ENCODE measurements at places on chromosomes 1 and 21. TPM values are rescaled to one million over a fixed set of nuclear protein-coding genes. Genes with fewer than 3 reads are reported as not detected.

DNA sequence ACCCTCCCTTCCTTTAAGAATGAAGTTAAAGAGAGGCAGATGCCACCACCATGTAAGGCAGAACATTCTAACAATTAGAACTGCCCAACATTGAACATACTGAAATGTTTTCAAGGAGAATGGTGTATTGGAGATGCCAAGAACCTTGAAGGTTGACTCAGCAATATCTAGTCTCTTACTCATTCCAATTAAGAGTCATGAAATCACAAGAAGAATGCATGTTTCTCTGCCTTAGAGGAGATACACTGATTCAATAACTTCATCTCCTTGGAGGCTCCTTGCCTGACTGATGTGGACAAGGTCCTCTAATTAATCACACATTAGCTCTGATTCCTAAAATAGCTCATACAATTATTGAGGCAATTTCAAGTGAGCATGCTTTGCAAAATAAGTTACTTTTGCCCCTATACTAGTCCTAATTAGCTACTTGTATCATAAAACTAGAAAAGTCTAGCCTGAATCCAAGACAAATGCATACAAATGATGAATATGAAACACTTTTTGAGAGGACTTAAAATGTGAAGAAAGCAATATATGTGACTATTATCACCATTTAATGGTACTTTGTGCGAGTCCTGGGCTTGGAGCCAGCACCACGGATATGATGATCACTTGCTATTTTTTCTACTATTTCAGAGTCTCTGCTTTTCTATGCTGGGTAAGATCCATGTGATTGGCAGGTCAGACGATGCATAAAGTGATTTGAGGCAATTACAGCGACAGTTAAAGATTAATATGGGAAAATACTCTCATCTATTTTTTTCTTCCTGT lies 114.5 kb downstream of the DSCAM start:
- peak; percentile 69 for DNase-seq

- no peak for DNase-seq
These were observed 232.0 kb upstream of the VAMP3 start for GRCh38 chr1:7538849-7539768.

The OR2T11 gene
- not detected for total RNA-seq

- DNase-seq = no peak
These were observed 51.1 kb downstream of the KCNJ6 start for GRCh38 chr21:37865156-37865555.

The GBP7 gene
- total RNA-seq = not detected

The AKNAD1 gene
- total RNA-seq = 0.20 TPM

DNA sequence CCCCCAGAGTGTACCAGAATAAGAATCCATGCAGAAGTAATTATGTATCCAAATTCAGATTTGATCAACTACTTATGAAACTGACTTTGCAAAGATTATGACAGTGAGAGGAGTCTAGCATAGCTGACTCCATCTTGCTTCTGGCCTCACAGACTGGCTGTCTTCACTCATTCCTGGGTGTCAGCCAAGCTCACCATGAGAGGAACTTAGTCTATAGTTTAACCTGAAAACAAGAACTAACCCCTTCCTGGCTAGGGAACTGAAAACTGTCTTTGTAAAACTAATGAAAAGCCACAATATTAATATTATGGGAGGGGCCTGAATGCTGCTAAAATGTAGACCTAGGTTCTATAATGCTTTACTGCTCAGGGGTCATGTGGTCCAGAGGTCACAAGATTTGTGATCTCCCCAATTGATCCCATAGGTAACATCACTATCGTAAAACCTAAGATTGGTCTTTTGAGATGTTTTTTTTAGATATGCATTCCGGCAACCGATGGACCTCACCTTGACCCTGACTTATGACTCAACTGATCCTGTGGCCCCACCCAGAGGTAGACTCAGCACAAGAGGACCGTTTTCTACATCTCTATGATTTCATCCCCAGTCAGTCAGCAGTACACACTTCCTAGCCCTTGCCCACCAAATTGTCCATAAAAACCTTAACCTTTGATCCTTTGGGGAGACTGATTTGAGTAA lies 55.2 kb downstream of the ATP1B1 start:
- no peak for DNase-seq

The NBPF12 gene
- total RNA-seq = 3.6 TPM

DNA sequence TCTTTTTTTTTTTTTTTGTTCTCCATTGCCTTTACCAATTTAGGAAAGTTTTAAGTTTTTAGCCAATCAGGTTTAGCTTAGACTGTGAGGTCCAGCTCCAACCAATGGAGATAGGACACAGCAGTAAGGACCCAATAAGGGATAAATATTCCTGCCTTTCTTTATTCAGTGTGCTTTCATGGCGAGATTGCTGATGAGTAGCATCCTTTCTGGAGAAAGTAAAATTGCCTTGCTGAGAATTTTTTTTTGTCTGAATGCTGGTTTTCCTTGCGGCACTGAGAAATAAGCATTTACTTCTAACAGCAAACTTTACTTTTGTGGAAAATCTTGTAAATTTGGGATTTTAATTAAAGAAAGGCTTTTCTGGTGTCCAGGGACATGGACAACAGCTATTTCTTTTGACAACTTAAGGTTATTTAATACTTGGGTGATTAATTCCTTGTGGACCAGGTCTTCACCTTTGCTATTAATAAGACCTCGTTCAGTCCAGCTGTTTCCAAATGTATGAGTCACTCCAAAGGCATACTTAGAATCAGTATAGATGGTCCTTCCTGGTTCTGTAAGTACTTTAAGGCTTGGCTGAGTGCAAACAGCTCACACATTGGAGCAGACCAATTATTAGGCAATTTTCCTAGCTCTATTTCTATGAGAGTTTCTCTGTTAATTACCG lies 54.1 kb downstream of the SERINC2 start:
- no peak for DNase-seq

DNA sequence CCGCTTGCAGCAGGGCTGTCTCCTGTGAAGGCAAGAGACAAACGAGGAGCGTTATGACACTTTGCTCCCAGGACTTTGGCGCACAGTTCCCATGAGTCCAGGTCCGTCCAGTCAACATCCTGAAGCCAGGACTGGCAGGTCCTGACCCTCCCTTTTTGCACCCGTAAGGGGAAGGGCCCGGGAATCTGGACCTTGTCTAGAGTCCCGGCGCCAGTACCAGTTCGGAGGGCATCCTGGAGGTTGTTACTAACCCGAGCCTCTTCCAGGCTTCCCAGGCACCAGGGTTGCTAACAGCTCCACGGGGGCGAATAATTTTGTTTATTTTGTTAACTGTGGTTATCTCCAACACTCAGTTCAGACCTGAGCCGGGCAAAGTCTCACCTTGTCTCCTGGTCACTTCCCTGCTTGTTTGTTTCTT lies 682 bp upstream of the RWDD3 start:
- peak; percentile 10 for DNase-seq

The SLC19A2 gene
- total RNA-seq = 3.2 TPM

DNA sequence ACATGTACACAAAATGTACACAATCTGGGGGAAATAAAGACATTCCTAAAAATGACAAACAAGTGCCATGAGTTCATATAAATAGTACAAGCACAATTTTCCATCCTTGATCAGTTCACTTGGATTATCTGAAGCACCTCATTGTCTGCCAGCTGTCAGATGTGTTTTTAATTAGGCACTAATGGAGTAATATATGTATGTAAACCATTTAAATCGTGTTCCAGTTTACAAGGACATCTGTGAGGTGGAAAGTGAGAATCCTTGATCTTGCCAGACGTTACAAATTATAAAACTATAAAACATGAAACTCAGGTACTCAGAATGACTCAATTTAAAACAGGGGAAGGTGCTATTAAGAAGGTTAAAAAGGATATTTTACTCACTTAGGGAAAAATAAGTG lies 1312.2 kb downstream of the PLA2G4A start:
- DNase-seq = no peak

DNA sequence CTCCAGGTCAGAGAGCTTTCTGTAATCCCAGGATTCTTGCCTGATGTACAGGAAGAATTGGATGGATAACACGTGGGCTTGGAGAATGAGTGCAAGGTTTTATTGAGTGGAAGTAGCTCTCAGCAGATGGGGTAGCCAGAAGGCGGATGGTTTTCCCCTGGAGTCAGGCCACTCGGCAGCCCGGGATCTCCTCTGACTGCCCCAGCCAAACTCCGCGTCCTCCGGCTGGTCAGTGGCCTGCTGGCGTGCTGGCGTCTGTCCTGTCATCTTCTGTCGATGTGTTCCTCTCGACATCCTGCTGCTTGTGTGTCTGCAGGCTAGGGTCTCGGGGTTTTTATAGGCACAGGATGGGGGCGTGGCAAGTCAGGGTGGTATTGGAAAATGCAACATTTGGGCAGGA lies 27.4 kb upstream of the GJA9 start:
- DNase-seq = no peak

DNA sequence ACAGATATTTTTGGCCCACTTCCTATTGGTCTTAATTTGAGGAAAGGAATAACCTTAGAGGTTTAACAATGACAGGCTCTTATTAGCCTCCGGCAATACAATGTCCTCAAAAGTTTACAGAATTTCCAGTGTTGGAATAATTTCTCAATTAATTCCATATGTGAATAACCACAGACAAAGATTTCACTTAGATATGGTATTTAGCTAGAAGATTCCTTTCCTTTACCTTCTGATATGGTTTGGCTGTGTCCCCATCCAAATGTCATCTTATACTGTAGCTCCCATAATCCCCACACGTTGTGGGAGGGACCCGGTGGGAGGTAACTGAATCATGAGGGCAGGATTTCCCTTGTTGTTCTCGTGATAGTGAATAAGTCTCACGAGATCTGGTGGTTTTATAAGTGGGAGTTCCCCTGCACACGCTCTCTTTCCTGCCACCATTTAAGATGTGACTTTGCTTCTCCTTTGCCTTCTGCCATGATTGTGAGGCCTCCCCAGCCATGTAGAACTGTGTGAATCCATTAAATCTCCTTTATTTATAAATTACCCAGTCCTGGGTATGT lies 54.9 kb upstream of the RGS7 start:
- DNase-seq = peak; percentile 88

DNA sequence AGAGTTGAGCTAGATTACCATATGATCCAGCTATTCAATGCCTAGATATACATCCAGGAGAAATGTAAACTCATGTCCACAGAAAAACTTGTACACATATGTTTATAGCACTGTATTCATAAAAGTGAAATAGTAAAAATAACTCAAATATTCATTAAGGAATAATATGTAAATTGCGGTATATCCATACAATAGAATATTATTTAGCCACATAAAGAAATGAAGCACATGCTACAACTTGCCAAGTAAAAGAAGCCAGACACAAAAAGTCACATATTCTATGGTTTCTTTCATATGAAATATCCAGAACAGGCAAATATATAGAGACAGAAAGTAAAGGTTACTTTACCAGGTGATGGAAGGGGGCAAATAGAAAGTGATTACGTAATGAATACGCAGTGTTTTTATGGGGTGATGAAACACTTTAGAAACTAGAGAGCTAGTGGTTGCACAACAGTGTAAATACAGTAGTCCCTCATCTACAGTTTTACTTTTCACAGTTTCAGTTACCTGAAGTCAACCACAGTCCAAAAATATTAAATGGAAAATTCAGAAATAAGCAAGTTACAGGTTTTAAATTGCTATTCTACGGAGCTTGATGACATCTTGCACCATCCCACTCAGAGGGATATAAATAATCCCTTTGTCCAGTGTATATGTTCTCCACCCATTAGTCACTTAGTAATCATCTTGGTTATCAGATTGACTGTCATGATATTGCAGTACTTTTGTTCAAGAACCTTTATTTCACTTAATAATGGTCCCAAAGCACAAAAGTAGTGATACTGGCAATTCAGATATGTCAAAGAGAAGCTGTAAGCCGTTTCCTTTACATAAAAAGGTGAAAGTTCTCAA lies 62.3 kb downstream of the ZNF644 start:
- DNase-seq = peak; percentile 24

The C21orf58 gene
- total RNA-seq = 7.7 TPM
